GM18507 (cell line): ENCODE measurements at places on chromosomes 3 and 15.

DNA sequence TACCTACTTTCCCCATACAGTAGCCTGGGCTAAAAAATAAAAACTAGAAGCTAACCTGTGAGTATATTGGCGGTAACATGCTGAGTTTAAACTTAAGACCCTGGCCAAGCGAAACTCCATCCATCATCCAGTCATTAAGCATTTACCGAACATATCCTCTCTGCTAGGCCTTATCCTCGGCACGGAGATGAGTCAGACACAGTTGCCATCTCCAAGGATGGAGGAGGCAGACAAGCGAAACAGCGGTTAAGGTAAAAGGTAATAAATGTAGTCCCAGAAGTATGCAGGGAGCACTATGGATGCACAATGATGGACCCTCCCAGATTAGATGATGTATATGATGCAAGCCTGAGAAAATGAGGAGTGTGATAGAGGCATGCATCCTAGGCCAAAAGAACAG lies 143.6 kb downstream of the RYR3 start:
- no peak for DNase-seq

- DNase-seq: no peak
Measured at GRCh38 chr15:68411343-68411675, 20.7 kb downstream of the ITGA11 start.

- no peak for DNase-seq
Measured at GRCh38 chr15:50797926-50798325, 32.4 kb upstream of the SPPL2A start.

GRCh38 chr3:27147215-27147614 lies 222.0 kb downstream of the NEK10 start:
- DNase-seq: no peak

GRCh38 chr3:53346922-53347260 lies 452 bp downstream of the DCP1A start:
- no peak for DNase-seq

GRCh38 chr3:181712226-181712552 lies 464 bp downstream of the SOX2 start:
- DNase-seq: no peak

DNA sequence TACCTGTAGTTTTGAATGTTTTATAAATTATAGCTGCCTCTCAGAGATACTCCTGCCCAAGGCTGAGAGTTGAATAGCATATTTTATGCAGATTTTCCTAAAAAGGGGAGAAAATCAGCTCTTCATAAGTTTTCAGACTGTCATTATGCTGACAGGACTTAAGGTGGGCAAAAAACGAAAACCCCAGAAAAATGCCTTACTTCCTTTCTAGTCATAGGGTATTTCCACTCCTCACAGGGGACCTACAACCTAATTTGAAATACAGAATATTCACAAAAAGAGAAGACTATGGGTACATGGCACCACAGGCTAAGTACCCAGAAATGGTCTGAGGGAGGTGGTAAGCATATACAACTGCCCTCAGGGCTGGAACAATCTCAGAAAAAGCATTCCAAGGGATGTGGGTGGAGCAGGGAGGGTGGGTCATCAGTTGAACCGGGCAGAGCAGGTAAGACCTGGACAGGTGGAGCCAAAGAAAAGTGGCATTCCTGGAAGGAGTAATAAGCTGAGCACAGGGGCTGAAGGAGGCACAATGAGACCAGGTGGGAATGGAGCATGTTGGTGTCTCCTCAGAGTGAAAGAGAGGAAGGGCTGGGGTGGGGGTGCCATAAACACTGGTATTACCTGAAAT lies 10.6 kb upstream of the OXSR1 start:
- no peak for DNase-seq

GRCh38 chr3:50503504-50504342 lies at the start of gene CACNA2D2:
Gene CACNA2D2, minus strand, starts transcription at chr3:50503634. Its CDS starts 211 bp downstream, at chr3:50503423.
- no peak for DNase-seq

- DNase-seq: no peak
Measured at GRCh38 chr3:73255609-73256029, 194.2 kb downstream of the EBLN2 start.

DNA sequence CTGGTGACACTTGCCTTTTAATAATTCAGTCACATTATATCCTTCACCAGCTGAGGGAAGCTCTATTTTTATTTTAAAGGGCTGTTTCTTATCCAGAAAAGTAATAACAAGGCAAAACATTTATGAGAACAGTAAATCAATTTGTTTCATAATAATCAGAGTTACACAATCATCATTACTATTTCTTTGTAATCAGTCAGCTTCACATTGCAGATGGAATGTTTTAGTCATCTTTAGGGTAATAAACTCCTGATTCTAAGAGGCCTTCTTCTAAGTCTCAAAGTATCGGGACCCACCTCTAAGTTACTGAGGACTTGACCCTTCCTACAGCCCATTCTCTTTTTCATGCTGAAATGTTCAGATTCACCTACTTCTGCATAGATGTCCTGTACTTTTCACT lies 298.3 kb upstream of the TGFBR2 start:
- no peak for DNase-seq

DNA sequence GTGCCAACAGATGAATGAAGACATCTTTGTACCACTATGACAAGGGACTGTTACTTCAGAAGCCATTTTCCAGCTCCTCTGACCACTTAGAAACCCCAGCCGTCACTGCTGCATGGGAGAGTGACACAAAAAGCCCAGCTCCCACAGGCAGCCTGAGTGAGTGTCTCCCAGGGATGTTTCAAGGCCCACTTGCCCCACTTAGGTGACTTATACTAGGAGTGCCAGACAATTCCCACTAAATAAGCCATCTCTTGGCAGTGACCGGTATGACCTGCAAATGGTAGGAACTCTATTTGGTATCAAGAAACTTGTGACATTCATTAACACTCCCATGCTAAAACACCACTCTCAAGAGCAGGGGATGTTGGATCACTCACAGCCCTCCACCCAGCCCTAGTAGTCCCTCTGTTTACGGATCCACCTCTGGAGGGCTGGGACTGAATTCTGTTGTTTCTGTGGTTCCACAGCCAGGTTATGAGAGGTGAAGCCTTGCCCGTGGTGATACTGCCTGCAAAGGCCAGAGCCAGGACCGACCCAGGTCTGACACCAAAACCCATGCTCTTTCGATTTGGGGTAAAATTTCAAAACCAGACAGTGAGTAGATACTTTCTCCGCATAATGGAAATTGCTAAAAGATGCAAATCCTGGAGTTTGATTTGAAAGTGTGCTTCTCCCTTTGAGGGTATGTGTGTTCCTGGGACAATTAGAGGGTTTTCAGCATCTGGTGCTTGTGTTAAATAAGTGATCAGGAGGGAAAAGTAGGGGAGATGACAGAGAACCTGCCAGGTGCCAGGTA lies 14.5 kb downstream of the RBP1 start:
- no peak for DNase-seq
